Stimulated activated CD8-positive, alpha-beta memory T cell treated with anti-CD3 and anti-CD28 coated beads, Interleukin-2, amount 100 ng/mL, for 1 hour (primary cell): ENCODE measurements at places on chromosomes 13 and 19.

DNA sequence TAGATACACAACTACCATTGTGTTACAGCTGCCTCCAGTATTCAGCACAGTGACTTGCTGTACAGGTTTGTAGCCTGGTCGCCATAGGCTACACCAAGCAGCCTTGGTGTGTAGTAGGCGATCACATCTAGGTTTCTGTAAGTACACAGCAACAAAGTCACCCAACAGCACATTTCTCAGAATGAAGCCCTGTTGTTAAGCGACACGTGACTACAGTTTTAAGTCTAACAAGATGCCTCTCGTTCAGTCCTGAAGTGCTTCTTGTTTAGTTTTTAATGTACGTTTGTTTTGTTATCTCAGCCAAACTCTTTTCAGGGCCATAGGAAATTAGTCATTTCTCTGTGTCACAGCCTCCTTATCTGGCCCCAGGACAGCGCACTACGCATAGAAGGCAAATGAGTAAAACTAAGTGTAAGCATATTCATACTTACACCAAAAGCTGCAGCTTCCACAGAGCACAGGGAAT is 50.0 kb upstream of the GPR183 start:
- no peak for DNase-seq

- DNase-seq, result no peak
Observed at GRCh38 chr13:111270765-111271698, 49.4 kb upstream of the TEX29 start.

DNA sequence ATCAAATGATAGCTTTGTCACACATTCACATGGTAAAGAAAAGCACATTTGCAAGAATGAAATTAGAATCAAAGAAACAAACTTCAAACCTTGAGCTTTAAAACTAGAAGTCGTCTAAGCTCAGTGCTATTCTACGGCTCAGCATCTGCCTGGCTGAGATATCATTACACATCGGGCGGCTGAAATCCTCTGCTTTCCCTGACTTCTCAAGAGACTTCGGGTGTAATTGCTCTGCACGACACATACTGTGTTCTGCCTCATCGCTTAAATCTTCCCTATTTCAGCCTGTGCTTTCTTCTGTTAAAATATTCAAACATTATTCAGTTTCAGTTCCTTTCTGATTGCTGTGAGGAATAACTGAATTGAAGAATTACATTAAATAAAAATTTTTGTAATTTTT is 265.3 kb downstream of the NALCN start:
- DNase-seq, result no peak

- no peak for DNase-seq
Observed at GRCh38 chr19:50000841-50001557, 24.2 kb downstream of the VRK3 start.

DNA sequence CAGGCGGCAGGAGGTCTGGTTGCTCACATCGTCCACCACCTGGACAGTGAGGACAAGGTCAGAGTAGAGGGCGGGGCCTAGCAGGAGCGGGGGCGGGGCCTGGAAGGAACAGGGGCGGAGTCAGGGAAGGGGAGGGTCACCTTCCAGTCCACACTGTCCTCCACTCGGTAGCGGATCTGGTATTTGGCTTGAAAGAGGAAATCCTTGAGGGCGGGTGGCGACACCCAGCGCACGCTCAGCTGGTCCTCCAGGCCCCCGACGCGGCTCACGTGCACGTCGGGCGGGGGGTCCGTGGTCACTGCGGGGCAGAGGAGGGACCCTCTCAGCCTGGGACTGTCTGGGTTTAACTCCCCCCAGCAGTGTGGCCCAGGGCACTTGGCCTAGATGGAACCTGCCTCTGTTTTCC is 8.2 kb downstream of the REX1BD start:
- no peak for DNase-seq

GRCh38 chr13:51862957-51863356 is 1.2 kb downstream of the CCDC70 start:
- DNase-seq, result no peak

GRCh38 chr13:48231080-48231479 is 1.9 kb upstream of the ITM2B start:
- no peak for DNase-seq

DNA sequence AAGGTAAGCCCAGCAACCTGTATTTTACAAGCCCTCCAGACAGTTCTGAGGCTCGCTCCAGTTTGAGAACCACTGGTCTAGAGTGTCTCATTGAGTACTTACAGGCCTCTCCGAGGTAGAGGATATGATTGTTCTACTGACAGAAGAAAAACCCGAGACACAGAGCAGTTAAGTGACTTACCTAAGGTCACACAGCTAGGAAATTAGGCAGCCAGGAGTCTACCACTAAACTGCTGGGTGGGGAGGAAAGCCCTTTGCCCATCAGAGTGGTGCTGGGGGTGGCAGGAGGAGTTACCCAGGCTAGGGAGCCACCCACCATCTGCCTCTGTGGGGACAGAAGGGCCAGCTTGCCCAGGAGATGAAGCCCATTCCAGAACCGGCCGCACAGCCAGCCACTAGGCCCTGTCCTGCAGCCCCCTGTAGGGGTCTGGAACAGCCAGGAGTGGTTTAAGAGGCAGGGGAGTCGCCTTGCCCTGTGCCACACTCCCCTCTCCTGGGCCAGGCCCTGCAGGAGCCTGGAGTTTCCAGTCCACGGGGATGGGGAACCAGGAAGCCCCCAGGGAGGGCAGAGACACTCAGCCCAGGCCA is 703 bp downstream of the RASGRP4 start:
- DNase-seq, result no peak

- no peak for DNase-seq
Observed at GRCh38 chr19:2477141-2477710, 1.3 kb downstream of the GADD45B start.

DNA sequence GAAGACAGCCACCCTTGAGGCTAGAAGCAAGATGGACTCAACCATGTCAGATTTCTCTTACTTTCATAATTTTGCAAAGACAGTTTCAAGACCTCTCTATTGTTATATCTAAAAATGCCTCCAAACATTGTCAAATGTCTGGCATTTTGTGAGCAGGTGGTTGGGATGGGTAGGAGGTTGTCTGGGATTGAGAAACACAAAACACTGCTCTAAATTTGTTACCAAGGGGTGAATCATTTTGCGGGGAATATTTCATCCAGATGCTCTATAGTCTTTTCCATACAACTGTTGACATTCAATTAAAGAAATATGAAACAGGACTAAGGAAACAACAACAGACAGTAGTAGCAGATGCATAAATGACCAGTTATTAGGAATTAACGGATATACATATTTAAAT is 208.2 kb downstream of the ITGBL1 start:
- no peak for DNase-seq

GRCh38 chr13:83547043-83547442 is 335.2 kb downstream of the SLITRK1 start:
- DNase-seq, result no peak
